ENCODE measurements at places on chromosomes 3 and 15. TPM values are rescaled to one million over a fixed set of nuclear protein-coding genes. Genes with fewer than 3 reads are reported as not detected.

GOLGA8M gene
- total RNA-seq = 1.6 TPM

GRCh38 chr3:5014391-5014790 is 35.2 kb downstream of the BHLHE40 start:
- DNase-seq = no peak
- no peaks in the 10 kb centered on the region for H3K27me3 ChIP-seq
- H3K36me3 ChIP-seq = no peaks in the 10 kb centered on the region
- no peak overlapping the region for H3K27ac ChIP-seq
- no peak overlapping the region for H3K4me3 ChIP-seq

DNA sequence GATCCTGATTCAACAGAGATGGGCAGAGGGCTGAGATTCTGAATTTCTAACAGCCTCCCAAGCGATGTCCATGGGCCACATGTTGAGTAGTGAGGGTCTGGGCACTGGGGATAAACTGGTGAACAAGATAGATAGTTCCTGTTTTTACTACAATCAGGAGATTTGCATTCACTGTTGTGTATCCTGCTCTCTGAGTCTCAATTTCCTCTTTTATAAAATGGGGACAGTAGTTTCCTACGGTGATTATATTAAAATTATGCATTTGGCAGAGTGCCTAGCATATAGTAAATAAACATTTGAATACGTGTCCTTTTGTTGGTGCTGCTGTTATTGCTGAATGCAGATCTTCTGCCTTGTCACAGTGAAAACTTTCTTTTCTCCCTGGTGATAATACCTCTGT is 102.5 kb downstream of the MYH15 start:
- DNase-seq = no peak
- H3K27ac ChIP-seq = no peak overlapping the region
- H3K4me1 ChIP-seq = no peaks in the 10 kb centered on the region
- H3K4me3 ChIP-seq = no peak overlapping the region

DNA sequence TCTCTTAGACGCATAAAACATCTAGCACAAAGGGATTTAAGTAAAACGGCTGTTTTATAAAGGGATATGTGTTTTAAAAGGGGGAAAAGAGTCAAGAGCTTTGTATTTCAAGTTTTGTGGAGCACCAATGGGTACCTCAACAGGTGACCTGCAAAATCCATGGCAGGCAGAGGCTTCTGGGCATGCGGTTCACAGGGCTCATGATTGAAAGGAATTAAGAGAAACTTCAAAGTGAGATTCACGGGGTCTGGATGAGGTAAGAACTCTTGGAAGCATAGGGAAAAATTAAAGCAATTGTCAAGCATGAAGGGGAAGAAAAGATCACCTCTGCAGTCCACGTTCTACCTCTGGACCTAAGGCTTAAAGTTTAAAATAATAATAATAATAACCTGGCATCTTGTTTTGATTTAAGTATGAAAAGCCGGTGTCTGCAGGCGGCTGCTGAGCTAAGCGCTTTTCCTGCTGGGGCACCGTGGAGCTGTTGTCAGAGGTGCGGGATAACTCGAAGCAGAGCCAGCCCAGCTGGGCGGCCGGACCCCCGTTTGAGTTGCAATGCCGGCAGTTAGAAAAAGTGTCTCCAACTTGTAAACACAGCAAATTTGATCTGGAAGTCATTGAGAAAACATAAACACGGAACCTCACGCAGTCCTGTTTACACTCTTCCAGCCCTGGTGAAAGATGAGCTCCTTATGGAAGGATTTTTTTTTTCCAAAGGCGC is 40.5 kb downstream of the HES1 start:
- peaks cover 8% of the 10 kb centered on the region for H3K4me1 ChIP-seq
- no peaks in the 10 kb centered on the region for H3K27me3 ChIP-seq
- no peak overlapping the region for H3K27ac ChIP-seq
- peak; percentile 28 for DNase-seq
